ENCODE measurements at places on chromosomes 1 and 21. TPM values are rescaled to one million over a fixed set of nuclear protein-coding genes. Genes with fewer than 3 reads are reported as not detected.

DNA sequence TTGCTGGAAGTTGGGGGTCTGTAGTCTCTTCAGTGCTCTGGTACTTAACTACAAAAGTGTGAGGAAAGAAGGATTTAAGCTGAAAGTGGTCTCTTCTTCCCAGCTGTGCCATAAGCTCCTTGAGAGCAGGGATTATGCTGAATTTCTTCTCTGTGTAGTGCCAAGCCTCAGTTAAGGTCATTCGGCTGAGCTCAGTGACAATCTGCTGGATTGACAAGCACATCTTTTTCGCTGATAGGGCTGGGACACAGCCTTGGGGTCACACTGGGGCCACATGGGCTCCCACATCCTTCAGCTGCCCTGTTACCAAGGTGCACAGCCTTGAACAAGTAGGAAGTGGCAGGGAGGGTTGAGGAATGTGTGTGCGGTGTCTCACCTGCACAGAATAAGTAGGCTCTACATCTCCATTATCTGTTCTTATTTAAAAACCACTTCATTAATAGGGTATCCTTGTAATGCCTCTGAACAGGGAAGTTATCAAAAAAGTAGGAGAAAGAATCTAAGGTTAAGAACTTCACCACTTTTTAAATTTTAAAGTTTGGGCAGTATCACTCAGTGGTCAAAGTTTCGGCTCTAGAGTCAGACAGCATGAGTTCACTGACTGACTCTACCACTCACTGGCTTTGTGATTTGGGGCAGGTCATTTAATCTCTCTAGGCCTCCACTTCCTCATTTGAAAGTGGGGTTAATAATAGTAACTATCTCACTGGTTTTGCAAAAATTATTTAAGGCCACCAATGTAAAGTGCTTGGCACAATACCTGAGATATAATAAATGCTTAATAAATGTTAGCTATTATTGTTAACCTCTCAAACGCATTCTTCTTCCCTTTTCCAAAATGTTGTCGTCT lies 10.3 kb downstream of the ZBTB40 start:
- no peak for DNase-seq

GRCh38 chr1:208206092-208206698 lies 38.0 kb downstream of the PLXNA2 start:
- no peak for DNase-seq

GRCh38 chr1:194052514-194053338 lies 866.3 kb upstream of the B3GALT2 start:
- DNase-seq, result no peak

DNA sequence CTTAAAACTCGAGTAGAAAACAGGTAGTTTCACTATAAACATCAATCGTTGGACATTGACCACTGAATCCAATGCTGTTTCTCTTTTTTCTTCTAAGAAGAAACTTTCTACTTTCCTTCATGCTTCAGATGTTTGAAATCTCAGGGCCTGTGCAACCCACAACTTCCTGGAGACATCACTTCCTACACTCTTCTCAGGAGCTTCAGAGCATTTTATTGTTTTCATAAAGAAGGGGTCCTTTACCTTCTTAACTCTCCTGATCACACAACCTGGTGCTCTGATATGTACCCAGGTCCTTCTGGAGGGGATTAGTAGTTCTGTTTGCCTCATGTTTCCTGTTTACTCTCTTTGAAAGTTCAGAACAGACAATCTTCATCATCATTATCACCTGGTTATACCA lies 113.0 kb upstream of the VAV3 start:
- DNase-seq, result no peak

DNA sequence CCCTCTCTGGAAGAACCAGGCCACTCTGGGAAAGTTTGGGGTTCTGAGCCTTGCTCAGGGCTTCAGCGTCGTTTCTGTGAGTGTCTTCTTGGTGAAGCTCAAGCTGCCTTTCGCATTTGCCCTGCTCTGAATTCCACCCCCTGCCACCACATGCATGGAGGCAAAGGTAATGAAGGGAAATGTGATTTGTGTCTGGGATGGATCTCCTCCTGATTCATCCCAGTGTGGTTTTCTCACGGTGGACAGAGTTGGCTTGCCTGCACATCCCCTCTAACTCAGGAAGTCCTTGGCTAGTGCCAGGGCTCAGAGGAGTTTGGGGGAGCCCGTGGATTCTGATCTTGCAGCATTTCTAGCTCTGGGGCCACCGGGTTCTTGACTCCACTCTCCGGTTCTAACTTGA lies 173.6 kb upstream of the RAB4A start:
- DNase-seq, result no peak

- peak; percentile 78 for DNase-seq
Measured at GRCh38 chr1:154485106-154485505, 16.9 kb upstream of the TDRD10 start.

DNA sequence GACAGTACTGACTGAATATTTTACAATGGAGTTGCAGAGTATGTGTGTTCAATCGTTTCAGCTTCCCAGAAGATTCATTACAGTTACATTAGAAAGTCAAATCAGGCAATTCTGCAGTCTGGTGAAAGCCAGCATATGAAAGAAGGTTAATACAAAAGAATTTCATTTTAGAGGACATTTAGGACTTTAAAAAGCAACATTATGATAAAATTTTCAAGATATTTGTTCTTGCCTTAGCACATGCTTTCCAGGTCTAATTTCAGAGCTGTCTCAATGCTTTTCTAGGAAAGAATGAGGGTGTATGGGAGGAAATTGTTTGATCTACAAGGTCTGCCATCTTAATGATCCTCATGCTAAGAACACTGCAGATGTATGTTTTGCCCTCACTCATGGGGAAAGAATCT lies 63.2 kb downstream of the RERE start:
- DNase-seq, result no peak

- DNase-seq, result no peak
Measured at GRCh38 chr1:7018351-7018750, 233.1 kb downstream of the CAMTA1 start.

DNA sequence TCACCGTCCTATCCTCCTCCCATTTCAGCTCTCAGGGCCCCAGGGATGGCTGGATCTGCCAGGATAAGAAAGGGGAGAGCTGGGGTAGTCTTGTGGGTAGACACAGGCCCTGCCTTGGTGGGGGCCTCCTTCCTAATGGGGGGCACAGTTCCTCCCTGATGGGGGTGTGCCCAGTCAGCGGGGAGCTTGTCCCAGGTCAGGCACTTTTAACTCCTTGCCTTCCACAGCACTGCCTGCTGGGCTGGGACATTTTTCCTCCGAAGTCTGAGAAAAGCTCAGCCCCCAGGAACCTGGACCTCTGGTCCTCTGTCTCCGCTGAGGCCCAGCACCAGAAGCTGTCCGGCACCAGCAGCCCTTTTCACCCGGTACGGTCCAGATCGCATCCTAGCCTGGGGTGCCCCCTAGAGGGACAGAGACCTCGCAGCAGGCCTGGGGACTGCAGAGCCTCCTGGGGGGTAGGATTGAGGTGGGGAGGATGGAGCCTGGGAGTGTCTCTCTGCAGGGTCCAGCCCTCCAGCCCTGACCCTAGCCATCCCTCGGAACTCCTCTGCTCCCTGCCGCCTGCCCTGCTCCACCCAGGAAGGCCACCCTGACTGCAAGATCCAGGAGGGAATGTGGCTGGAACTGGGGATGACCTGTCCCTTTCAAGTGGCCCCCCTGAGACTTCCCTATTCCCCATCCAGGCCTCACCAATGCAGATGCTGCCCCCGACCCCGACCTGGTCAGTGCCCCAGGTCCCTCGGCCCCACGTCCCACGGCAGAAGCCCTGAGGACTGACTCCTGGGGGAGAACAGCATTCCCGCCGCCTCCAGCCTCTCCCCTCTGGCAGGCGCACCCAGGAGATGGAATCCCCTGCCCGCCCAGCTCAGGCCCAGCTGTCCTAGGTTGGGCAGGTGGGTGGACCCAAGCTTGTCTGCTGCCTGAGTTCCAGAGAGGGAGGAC lies 12.0 kb downstream of the MIIP start:
- no peak for DNase-seq

- no peak for DNase-seq
Measured at GRCh38 chr1:42936309-42937078, 22.2 kb downstream of the SLC2A1 start.

DNA sequence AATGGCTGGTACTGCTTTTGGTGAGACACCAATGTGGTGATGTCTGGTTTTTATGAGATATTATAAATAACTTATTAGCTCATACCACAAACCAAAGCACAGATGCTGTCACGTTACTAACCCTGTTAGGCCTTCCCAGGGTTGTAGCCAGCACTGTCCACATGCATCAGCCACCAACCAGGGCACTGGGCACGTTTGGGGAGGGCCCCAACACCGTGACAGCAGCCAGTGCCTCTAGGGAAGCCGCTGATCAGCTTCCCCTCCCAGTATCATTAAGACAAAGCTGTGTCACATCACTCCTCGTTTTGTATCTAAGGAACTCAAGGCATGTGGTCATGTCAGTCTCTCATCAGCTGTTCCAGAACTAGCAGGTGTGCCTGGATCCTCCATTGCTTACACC lies 13.9 kb downstream of the URB1 start:
- DNase-seq, result peak; percentile 55

DNA sequence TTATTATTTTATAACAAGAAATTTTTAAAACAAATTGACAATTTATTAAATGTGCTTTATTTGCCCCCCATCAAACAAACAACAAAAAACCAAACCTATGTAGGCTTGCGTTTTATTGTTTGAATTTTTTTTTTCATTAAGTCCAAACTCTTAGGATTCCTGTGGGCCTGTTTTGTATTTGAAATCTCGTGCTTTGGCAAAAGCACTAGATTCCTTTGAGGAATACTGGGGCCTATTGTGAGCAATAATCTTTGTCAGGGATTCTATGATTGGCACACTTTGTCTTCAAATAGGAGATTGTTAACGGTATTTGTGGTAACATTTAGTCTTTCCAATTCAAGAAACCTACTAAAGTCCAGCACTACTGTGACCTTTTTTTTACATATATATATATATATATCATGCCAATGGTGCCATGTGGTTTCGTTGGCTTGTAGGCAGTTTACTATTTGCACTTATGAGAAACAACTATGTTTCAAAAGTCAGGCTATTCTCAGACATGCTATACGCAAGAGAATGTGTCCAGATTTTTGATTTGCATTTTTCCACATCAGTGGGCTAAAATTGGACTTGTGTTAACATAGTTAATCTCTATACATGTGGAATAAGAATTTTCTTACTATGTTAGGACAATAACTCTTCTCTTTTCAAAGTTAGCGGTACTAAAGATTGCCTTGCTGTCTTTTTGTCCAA lies 70.4 kb upstream of the GREM2 start:
- no peak for DNase-seq

DNA sequence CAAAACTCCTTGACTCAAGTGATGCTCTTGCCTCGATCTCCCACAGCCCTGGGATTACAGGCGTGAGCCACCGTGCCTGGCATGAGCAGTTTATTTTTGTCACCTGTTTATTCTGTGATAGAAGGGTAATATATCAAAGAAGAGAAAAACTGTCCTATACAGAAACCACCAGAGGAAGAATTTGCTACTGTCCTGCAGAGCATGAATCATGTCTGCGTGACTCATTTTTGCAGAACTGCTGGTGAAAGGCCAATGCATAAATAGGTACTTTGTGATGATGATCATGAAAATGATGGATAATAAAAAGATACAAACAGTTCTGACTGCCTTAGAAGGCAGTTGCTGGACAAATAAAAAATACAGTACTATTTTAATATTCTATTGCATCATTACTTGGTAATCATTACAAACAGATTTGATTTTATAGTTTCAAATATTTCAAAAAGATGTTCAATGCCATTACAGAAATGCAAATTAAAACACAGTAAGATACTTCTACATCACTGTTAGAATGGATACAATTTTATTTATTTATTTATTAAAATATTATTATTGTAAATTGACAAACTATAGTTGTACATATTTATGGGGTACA lies 26.5 kb downstream of the RIPPLY3 start:
- no peak for DNase-seq

GRCh38 chr1:202160377-202160940 lies at the start of gene PTPN7:
Gene PTPN7 (minus strand): TSS chr1:202160602. CDS start chr1:202159402, 1,200 bp downstream.
- DNase-seq, result no peak

DNA sequence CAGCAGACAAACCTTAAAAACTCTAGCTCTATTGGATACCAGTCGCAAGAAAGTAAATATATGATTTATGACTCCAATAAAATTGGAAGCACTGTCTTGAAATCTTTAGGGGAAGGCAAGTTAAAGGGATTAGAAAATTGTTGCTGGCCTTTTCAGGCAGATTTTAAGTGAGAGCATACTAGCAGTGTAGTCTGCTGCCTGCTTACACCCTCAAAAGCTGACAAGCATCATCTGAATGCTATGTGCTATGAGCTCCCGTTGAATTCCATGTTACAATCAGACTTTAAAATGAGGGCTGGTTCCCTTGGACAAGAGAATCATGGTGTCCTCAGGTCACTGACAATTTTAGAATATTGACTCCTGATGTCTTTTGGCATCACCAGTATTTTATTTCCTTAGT lies 271.1 kb upstream of the C1orf105 start:
- no peak for DNase-seq

GRCh38 chr1:91550961-91551360 lies 50.3 kb downstream of the CDC7 start:
- DNase-seq, result no peak

DNA sequence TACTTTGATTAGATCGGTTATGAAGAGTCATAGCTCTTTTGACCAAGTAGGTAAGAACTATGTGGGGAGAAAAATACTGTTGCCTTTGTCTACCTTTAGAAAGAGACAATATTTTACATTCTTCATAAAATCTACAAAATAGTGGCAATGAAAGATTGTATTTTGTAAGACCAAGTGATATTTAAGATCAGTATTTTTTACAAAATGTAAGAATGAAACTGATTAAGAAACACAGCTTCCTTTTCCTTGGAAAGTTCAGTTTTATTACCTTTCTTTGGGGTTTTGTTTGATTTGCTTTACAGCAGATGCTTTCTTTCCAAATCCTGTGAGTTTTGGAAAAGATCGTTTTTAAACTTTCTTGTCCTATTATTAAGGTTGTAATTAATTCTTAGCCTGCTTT lies 69.8 kb downstream of the SLC35A3 start:
- DNase-seq, result no peak

GRCh38 chr1:43934101-43934985 lies 742 bp downstream of the ARTN start:
- peak; percentile 52 for DNase-seq

DNA sequence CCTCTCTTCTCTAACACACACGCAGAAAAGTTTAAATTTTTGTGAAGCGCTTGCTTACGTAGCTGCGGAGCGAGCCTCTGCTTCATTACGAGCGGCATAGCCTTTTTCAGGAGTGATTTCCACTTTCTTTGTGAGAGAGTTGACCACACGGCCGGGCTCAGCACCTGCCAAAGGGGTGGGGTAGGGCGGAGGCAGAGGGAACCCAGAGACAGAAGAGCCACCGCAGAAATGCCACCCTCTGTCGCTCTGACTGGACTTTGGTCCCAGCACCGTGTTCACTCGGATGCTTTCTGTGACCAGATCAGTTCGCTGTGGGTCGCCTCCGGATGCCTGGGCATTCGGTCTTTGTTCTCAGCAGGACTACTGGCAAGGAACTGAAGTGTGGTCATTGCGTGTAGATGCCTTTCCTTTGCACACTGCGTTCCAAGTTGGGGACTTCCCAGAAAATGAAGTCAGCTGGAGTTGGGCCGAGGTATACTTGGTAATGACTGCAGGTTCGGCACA lies 883 bp downstream of the CHODL start:
- DNase-seq, result no peak

The FCMR gene
- total RNA-seq, result 2.5 TPM

The PFKL gene
- total RNA-seq, result 85.1 TPM

The SOAT1 gene
- total RNA-seq, result 16.3 TPM

The AUNIP gene
- total RNA-seq, result not detected

The GUCA2A gene
- not detected for total RNA-seq

The LSM10 gene
- total RNA-seq, result 57.1 TPM

The LCE6A gene
- total RNA-seq, result not detected

The CFHR2 gene
- not detected for total RNA-seq
